ENCODE measurements at places on chromosomes 7 and 10.
A peak's percentile ranks its signal among the peaks of the same experiment; 100 is the strongest.

DNA sequence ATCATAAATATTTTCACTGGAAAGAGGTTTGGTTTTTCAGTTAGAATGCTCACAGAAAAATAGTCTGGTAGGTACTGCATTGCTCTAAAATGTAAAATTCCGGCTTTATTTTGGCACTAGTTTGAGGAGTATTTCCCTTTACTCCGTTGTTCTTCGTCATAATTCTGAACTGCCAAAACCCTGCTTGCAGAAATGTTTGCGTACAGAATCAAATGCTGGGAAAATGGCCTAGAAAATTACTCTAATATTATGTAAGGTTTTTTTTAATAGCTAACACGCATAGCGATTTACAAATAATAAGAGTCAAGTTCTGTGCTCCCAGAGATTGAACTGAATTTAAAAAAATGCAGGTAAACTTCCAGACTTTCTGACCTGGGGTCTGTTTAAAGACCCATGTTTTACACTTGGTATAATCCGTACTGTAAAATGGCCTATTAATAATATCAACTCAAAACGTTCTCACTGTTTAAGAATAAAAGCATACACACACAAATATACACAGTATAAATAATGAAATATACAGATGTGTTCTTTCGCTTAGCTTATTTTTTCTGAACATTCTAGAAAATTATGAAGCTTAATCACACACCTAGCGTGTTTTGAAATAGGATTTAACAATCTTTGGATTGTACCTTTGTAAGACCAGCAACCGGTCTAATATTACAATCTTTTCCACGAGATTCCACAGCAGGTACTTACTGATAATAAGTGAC, 23.5 kb upstream of the ANLN start:
- no peak for DNase-seq

DNA sequence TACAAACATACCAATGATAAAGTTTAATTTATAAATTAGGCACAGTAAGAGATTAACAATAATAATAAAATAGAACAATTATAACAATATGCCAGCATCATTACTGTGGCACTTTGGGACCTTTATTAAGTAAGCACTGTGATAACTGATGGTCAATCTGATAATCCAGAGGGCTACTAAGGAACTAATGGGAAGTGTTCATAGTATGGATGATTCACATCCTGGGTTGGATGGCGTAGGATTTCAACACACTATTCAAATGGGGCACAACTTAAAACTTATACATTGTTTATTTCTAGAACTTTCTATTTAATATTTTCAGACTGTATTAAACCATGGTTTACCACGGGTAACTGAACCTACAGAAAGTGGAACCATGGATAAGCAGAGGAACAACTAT, 90.8 kb downstream of the KIF20B start:
- DNase-seq, result no peak

DNA sequence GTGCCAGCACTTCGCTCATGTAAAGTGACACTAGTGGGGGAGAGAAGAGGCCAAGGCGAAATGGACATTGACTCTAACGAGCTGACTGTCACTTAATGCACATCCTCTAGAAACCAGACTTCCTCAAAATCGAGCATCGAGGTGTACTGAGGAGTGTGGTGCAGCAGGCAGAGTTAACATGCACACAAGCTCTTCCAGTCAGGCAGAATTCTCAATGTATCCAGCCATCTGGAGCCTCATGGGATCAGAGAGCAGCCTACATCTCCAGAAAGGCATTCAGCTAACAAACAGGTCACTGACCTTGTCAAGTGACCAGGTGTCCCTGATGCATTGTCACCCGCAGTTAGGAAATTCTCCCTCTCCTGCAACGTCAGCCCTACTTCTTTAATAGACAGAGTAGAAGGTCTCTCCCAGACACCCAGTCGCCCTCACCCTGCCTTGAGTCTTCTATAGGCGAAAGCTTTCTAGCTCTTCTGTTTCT, 259.8 kb upstream of the AOAH start:
- no peak for DNase-seq

DNA sequence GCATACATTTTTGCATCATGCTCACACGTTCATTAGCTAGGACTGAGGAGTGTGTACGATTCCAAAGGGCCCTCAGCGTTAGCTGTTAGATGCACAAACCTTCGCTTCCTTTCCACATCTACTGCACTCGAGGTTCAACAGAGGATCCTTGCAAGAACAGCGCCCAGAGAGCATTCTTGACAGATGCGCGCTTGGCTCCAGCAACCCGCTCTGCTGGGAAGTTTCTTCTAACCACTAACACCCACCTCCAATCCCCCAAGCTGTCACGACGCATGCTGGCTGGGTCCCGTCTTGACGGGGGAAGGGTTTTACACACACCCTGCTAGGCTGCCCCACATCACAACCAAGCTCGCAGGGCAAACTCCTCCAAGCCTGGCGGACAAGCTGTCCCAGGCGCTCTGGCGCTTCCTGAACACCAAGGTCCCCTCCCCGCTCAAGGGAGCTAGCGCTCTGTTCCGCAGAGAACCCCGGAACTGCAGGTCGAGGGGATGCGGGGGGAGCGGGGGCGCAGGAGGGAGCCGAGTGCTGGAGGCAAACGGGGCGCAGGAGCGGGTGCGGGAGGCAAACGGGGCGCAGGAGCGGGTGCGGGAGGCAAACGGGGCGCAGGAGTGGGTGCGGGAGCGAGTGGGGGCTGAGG, 653 bp upstream of the ADRB1 start:
- peak; percentile 46 for DNase-seq

DNA sequence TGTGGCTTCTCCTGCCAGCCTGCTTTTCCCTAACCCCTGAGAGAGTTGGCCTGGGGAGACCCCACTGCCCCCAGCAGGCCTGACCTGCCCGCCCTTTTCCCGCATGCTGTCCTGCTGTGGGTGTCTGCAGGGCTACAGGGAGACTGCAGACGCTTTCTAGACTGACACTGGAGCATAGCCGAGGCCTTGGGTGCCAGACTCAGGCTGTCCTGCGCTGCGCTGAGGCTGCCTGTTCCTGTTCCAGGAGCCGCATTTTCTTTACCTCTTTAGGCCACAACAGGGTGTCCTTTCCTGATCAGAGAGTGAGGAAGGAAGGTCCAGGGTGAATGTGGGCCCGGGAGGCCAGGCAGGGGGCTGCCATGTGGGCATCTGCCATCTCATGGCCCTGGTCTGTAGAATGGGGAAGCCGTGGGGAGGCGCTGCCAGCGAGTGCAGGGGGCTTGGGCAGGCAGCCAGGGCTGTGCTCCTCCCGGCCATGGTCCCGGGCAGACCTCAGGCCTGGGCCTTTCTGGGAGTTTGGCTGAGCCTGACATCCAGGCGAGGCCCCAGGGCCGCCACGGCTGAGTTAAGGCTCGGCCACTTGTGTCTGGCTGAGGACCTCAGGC, 3.6 kb downstream of the PWWP2B start:
- DNase-seq, result no peak

- no peak for DNase-seq
Measured at GRCh38 chr10:62233356-62234076, 35.1 kb downstream of the RTKN2 start.

- no peak for DNase-seq
Measured at GRCh38 chr7:7789551-7789988, 71.2 kb upstream of the RPA3 start.

DNA sequence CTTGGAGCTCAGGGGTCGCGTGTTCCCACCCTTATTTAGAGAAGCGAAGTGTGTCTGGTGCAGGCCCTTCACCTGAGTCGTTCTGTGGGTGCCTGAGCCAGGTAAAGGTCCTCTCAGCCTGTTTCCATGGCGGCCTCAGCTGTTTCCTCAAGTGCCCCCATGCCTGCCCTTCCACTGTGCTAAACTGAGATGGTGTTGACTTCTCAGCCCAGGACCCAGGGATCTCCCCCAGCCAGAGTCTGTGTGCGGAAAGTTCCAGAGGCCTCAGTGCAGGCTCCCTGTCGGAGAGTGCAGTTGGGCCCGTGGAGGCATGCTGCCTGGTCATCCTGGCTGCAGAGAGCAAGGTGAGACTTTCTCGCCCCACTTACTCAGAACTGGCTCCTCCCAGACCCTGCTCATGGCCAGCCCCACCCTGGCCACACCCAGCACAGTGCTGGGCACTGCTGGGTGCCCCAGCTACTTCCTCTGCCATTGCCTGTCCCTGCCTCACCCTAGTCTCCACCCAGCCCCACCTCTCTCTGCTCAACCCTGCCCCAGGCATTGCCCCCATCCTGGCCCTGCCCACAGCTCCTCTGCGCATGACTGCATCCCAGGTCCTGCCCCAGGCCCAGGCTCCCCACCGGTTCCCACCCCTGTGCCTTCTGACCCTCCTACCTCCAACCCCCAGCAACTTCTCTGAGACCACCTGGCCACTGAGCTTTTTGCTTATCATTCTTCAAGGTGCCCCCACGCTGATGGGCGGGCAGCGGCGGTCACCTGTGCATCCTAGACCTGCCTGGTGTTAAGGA, 20.3 kb downstream of the NACAD start:
- DNase-seq, result no peak

DNA sequence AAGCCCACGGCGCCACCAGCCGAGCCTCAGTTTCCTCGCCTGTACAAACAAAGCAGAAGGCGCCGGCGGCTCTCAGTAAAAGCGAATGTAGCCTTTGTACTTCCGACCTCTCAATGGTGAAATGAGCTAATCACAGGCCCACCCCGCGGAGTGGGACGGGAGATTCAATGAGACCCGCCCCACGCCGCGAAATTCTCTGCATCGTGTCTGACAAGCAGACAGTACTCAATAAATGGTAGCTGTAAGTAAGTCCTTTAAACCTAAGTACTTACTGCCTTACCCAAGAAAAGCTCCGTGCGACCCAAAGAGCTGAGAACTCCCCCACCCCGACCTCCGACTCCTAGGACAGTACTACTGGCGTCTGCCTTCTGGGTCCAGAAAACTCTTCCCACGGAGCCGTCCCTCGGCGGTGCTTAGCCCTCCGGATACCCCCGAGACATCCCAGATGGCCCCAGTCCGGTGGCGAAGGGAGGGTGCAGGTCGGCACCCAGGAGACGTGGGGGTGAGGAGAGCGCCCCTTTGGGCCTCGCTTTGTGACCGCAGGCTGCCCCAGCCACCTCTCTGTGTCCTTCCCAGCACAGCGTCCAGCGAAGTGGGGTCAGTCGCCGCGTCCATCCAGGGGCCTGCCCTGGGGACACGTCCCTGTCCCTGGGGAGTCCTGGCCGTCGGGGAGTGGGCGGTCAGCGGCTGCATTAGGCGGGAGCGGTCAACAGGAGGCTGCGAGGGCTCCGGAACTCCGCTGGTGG, 972 bp upstream of the CXCL12 start:
- no peak for DNase-seq

DNA sequence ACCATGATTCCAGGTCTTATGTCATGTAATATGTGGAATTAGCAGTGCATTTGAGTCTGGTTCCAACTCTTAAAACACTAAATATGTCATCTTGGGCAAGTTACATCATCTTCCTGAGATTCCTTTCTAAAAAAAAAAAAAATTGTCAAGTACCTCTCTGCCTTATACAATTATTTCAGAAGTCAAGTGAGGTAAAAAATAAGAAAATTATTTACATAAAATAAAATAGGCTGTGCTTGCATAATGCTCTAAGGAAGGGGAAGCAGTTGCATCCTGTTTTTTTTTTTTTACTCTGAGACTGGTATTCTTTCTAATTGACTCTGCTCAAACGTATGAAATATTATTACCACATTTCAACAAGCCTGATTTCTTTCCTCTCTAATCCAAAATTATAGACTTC, 55.1 kb upstream of the SEMA3A start:
- DNase-seq, result no peak

DNA sequence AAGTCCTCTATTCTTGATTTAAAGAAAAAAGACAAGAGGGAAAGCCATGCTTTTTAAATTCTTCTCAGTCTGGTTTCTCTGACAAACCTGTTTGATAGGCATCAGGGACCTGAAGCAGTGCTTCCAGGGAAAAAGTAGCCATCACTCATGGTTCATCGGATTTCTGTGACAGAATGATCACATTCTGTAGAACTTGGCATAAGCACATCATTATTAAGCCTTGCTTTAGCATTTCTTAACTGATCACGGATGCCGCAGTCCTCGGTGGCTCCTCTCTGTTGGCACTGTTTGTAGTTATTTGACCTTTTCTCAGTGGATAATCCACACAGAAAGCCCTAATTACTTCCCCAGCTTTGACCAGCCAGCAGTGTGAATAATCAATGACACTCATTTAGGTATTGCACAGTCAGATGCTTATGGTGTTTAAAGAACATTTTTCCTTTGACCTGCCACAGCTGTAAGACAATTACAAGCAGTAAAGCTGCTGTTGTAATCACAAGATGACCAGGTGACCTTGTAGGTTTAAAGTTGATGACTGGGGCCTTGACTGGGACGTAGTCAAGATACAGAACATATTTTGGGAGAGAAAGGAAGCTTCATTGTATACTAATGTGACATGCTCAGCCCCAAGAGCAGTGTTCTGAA, 64.4 kb upstream of the SKAP2 start:
- DNase-seq, result no peak

DNA sequence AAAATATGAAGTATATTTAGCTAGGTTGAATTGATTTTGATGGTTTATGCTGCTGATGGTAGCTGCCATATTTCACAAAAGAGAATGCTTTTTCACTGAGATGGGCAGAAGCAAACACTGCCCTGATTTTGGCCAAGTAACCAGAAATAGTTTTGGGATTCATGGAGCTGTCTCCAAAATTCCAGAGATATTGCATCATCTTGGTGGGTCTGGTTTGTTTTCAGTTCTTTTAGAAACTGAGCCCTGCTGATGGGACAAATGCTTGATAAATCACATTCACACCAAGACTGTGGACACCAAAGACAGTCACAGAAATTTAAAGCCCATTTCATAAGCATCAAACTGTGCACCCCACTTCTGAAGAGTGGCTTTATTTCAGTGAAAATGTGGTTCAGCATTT, 140.5 kb downstream of the BICC1 start:
- no peak for DNase-seq

DNA sequence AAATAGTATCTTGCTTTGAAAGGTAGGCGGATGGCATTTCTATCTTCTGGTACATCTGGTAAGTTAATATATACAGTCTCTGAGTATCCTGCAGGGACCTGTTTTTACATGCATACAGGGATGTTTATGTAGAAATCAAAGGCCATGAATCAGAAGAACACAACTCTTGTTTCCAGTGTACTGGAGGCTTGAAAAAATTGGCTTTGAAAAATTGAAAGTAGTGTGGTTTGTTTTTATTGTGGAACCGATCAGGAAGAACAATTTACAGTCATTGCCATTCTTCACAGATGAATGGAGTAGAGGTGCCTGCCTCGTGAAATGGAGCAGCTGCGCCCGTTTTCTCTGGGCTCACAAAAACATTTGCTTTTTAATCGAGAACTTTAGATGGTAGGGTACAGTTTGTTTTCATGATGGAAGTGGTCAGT, 54.0 kb upstream of the RPA3 start:
- no peak for DNase-seq

DNA sequence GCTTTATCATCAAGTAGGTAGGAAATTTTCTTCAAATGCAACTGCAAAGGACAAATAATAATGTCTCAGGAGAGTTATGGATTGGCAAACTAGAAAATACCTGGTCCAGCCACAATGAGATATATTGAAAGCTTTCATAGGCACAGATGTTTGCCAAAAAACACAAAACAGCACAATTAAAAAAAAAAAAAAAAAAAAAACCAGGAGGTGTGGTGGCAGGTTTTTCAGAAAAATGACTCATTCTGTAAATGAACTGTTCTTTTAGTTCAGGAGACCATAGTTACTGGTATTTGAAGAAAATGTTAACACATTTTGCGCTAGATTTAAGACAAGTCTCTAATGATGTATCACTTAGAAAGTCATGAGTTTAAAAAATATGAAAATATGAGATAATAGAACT, 55.0 kb upstream of the JCAD start:
- DNase-seq, result no peak

- DNase-seq, result no peak
Measured at GRCh38 chr7:108402865-108403264, 53.4 kb downstream of the NRCAM start.

GRCh38 chr7:91835826-91836368, 44.6 kb downstream of the MTERF1 start:
- DNase-seq, result no peak

GRCh38 chr10:43121444-43121843, 16.8 kb upstream of the CSGALNACT2 start:
- DNase-seq, result no peak

All from nucleus accumbens (tissue), 56 donors.